GM13977 (cell line): ENCODE measurements at places on chromosomes 11 and 22.

GRCh38 chr22:50339945-50340879 is 2.9 kb upstream of the PPP6R2 start:
- DNase-seq: no peak

- peak; percentile 93 for DNase-seq
Measured at GRCh38 chr11:64334764-64335735, 5.0 kb upstream of the CCDC88B start.

- DNase-seq: peak; percentile 88
Measured at GRCh38 chr11:17734986-17735817, 621 bp downstream of the KCNC1 start.

DNA sequence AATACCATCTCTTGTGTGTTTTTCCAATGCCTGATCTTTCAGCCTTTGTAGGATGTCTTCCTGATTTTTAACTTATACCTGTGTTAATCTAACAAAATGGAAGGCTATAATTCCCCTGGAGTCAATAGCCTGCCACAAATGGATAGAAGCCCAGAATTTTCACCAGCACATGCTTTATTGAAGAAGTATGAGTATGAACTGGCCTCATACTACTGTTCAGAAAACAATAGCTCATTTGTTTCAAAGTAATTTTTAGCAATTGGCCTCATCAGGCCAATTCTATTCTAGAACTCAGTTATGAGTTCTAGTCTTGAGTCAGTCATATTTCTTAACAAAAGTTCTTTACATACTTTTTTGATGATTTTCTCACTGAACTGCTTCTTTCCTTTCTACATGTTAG is 40.6 kb upstream of the SLC37A2 start:
- no peak for DNase-seq

- no peak for DNase-seq
Measured at GRCh38 chr11:83166193-83166866, 9.4 kb downstream of the PCF11 start.

DNA sequence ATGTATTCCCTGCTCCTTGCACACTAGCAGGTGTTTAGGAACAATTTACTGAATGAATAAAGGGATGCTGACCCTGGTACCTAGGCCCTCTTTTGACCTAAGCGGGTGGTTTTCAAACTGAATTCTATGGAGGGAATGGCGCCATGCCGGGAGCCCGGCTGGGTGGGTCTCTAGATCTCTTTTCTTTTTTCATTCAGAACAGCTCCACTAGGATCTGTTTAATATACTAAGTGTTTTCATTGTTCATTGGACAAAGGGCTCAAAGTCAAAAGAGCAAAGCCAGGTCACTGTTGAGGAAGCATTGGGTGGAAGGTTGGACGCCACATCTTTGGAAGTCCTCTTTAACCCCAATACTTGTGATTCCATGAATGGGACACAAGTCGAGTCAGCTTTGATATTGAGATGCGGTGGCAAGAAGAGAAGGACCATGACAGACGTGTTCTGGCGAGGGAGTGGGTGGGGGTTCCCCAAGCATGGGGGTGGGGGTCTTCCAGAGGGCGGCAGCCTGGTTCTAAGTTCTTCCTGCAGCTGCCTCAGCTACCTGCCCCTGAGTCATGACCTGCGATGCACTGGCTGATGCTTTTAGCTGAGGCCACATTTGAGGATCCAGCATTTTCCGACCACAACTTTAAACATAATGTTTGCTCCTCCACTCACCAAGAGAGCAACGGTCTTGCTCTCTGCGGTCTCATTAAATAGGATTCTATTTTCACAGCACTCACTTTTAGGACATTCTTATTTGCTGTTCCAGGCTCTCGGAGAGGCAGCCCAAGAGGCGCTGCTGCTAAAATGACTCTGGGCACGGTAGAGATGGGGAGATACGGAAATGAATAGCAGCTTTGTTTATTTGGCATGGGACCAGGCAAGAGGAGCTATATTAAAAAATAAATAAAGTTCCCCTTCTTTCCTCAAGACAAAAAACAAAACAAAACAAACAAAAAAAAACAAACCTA is 100.6 kb downstream of the FBXO7 start:
- no peak for DNase-seq

- no peak for DNase-seq
Measured at GRCh38 chr11:44470854-44471253, 94.6 kb upstream of the CD82 start.

- no peak for DNase-seq
Measured at GRCh38 chr22:44063462-44064371, 39.6 kb downstream of the PARVB start.

- no peak for DNase-seq
Measured at GRCh38 chr11:8058216-8058615, 22.8 kb upstream of the TUB start.
